Bronchial epithelial cell (primary cell): ENCODE measurements at places on chromosomes 7 and 10.

- no peak for DNase-seq
Measured at GRCh38 chr7:2524808-2525657, 5.5 kb downstream of the LFNG start.

DNA sequence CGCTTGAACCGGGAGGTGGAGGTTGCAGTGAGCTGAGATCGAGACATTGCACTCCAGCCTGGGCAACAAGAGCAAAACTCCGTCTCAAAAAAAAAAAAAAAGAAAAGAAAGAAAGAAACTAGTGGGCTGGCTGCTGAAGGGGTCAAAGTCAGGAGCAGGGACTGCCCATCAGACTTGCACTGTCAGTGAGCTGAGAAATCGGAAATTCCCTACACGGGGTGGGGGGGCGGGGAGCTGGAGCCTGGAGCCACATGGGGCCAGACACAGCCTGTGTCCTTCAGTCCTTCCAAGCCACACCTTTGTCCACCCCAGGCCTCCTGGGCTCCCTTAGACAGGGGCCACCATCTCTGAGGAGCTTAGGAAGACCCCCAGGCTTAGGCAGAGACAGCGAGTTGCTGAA lies 34.5 kb downstream of the SRRM3 start:
- DNase-seq = no peak

DNA sequence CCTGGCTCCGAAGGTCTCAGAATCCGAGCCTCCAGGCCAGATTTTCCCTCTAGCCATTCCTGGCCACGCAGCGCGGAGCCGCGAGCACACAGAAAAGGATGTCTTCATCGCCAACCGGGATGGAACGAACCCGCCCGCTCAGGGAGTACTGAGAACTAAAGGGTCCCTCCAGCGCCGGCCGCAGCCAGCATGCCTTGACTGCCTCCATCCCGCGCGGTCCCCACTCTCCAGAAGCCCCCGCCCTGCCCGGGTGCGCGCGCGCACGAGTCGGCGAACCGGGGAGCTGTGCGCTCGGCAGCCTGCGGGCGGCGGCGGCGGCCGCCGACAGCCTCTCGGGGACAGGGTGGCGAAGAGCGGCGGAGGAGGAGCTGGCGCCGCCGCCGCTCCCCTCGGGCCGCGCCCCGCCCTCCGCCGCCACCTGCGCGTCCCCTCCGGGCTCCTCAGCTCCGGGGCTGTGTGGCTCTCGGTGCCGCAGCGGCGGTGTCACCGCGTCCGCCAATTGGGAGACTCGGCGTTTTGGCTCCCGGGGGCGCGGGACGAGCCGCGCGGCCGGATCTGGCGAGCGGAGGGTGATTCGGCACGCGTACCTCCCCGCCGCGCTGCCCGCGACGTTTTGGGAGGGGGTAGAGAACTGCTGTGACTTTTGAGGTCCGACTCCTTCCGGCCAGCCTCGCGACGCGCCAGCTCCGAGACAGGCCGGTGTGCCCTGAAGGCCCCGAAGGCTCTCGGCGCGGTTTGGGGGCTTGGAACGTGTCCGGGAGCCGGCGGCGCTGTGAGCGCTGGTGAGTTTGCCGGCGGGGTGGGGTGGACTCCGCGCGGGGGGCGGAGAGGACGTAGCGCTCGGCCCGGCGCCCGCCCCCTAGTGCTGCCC lies 453 bp upstream of the GALNT17 start:
- no peak for DNase-seq

DNA sequence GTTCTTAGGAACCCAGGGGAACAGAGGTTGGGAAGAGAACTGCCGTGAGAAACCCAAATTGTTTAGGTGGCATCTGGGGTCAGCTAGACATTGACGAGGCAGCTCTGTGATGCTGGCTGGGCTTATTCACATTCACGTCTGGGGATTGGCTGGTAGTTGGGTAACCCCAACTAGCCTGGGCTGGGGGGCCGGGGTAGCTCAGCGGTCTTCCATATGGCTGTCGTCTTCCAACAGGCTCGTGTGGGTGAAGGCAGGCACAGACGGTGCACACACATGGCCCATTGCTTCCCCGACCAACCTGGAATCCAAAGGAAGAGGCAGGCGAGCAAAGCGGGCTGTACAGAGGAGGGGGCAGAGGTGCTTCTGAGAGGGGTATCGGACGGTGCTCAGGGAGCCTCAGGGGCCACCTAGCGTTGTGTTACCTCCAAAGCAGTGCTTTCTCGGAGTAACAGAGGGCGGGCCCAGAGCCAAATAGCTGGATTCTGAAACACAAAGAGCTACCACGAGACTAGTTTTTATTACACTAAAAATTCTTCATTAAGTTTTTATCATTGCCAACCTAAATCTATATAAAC lies 34.5 kb downstream of the MKI67 start:
- no peak for DNase-seq

DNA sequence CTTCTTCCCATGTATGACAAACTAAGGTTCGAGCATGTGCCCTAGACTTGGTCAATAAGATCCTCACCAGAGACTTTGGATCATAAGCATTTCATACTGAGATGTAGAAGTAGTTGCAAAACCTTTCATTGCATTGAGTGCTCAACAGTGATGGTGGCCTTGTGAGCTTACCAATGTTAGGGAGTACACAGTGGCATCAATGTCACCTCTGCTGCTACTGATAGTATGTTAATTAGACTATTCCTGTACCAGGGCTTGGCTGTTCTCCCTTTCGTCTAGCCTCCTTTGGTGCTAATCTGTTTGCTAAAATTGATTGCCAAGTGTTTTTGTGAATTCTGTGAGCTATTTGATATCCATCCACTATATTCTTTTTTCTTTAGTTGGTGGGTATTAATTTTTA lies 264.5 kb upstream of the SEMA3C start:
- DNase-seq = no peak

DNA sequence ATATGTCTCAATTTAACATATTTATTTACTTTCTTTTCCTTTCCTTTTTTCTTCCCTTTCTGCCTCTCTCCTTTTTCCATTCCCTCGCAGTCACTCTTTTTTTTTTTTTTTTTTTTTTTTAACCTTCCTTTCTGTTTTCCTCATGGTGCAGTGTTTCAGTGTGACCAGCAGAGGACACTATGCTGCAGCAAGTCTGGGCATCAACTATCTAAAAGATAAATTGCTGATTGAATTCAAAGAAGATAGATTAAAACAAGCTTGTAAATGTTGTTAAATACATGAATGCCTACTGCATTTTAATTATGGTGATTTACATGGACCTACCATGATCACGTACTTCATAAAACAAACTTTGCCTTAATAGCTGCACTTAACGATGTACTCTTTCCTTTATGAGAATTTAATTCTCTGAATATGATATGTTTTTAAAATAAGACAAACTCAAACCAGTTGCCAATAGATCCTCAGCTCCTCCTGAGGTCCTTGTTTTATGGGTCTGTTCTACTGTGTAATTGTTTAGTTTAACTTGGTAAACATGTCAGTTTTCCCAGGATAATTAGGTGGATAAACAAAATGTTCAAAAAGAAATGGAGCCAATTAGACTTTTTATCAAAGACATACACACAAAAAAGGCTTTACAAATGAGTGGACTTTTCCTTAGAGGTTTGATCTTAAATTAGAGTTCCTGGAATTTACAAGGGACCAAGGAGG lies 101.0 kb upstream of the AGR3 start:
- peak; percentile 58 for DNase-seq

DNA sequence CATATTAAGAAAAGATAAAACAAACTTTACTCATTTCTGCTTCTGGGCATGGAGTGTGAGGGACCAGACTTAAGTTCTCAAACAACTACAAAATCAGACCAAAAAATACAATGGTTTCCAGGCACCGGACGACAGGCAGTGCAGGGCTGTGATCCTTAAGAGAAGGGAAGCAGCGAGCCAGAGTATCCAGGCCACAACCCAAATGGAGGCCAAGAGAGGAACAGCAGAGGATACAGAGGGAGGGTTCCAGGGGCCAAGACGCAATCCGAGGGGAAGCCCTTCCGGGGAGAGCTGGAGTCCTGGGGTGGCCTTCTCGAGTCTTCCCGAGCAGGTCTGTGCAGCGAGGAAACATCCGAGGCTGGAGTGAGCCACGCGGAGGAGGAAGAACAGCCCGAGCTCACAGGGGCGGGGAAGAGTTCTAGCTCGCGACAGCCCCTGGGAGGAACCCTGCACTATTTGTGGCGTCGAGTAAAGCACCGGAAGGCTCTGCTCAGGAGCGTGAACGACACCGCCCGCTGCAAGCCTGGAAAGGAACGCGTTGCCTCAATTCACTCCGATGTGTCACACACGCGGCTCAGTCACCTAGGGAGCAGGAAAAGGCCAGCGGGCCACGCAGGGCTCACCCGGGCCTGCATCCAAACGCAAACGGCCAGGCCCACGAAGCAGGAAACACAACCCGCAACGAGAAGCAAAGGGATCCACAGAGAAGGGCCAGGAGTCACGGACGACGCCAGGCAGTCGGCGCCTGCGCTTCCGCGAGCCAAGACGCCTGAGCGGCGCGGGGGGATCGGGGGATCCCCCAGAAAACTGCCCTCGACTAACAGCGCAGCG lies 933 bp upstream of the RNF32 start:
- DNase-seq = no peak

GRCh38 chr10:31871266-31872065 lies 57.2 kb downstream of the ARHGAP12 start:
- DNase-seq = no peak

DNA sequence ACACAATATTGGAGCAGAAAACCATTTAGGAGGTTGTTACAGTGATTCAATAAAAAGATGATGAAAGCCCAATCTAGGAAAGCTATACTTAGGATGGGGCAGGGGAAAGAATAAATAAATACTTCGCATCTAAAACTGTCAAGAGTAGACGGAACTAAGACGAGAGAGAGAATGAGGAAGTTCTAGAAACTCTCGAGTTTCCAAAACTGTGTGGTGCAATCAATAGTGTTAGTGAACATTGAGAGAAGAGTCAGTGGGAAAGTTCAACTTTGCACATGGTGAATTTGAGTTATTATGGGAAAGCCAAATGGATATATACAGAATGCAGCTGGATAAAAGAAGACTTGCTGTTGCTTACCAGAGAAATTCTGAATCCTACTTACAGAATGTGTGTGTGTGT lies 133.8 kb upstream of the MEOX2 start:
- no peak for DNase-seq

DNA sequence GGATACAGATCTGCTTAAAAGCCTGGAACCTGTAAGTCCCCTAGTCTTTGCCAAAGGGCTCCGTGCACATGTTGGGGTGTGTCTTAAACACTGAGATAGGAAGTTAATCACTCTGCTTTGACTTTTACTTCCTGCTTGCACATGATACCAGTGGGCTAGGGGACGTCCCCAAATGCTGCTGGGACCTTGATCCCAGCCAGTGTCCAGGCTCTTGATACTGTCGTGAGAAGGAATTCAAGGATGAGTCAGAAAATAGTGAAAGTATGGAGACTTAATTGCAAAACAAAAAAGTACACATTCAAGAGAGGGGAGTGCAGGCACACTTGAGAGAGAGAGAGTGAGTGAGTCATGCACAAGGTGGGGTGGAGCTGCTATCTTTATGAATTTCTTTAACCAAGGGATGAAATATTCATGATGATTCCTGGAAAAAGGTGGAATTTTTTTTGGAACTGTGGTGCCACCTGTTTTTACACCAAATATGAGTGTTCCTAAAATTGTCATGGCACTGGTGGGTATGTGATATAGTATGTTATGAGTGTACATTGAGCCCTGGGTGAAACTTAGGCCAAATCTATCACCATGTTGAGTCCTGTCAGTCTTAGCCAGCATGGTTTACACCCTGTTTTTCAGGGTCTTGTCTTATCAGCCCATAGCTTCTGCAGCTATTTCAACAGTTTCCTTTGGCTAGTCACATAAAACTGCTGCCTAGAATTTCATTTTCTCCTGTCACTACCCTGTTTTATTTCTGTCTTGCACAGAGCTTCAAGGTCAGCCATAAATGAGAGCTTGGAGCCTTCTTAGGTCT lies 88.3 kb upstream of the CYP26C1 start:
- DNase-seq = peak; percentile 93

DNA sequence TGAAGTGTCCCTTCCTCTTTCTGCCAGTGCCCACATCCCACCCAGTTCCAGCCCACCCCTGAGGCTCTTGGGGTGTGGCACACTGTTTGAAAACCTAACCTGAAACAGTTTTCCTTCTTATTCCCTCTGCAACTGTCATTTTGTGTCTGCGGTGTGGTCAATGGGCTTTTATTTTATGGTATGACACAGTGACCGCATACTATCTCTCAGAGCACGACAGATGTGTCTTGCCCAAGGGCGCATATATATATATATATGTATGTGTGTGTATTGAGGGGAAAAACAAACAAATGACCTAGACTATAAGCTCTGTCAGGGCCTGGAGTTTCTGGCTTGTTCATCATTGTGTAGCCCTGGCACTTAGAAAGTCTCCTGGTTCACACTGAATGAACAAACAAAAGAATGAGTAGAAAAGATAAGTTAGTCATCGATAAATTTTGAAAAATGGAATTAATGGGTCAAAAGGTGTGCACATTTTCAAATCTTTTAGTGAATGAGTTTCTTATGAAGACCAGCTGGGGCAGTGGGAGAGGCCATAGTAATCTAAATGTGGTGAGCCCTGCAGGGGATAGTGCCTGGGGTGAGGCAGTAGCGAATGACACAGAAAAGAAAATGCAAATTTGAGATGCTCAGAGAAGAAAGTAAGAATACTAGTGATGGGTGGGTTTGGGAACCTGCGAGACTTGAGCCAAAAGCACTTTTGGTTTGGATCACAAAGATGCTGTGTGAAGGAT lies 198.4 kb downstream of the SNX10 start:
- no peak for DNase-seq

DNA sequence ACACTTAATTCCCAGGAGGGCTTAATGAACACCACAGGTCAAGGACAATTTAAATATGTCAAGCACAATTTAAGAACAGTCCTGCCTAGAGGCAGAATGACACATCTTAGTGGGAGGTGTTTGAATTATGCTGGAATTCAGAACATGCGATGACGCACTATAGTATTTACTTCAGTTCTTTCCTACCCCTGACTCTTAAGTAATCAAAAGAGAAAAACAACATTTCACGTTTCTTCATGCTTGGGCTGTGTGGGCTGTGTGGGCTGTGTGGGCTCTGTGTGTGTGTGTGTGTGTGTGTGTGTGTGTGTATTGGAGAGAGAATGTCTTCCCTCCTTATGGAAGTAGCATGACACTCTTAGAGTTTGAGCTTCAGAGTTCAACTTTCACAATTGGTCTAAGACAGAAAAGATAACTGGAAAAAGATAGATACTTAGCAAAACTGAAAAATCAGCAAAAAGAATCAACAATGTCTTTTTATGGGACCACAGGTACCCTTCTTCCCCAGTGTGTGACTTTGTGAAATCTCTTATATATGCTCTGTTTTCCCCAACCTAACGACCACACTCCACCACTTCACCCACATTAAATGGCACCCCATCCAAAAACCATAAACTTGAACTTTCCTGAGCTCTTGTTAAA lies 33.7 kb upstream of the CABCOCO1 start:
- DNase-seq = peak; percentile 99

DNA sequence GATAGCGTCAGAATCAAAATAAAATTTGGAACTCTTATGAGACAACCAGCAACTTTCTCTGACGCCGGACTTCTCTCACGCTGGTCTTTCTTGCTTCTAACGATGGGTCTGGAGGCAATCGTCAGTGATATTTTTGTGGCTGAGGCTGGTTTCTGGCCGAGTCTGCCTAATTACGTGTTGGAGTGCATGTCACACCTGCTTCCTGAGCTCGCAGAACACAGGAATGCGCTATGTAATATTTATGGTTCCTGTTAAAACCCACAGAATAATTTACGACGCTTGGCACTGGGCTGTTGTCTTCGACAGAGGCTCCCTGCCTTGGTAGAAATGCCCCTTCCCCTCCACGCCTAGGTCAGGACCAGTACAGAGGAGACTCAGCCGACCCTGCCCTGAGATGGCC lies 64.9 kb downstream of the NPTX2 start:
- no peak for DNase-seq
